T-cell (primary cell): ENCODE measurements at places on chromosomes 11 and 22. TPM values are rescaled to one million over a fixed set of nuclear protein-coding genes. Genes with fewer than 3 reads are reported as not detected.

DNA sequence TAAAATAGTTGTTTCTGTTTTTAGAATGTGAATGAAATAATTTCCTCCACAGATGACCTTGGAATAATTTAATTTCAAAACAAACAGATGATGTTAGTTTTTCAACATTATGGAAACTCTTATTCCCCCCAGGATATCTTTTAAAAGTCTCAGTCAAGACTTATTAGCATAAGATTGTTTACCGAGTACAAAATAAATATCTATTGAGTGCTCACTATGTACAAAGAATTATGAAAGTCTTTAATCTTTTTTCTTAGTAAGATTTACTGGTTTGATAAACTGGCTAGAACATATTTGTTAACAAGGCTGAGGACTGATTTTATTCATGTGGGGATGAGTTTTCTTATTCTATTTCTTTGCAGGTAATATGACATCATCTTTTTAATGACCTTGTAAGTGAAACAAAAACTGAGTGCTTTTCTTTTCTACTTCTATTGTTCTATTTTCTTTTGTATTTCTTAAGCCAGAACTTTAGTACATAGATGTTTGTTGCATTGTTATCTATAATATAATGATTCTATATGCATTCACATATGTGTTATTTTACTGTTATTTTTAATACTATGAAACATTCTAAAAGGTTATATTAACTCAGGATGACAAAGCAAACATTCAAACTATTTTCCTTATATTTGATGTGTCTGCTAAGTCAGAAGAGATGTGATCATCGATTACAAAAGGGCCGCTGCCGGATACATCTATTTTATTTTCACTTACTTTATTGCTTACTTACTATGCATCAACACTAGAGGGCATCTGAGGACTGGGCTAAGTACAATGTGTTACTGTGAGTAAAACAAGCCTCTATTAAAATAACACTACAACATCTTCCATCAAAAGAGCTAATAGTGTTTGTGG is 111.0 kb upstream of the ARHGAP42 start:
- DNase-seq, result no peak

DNA sequence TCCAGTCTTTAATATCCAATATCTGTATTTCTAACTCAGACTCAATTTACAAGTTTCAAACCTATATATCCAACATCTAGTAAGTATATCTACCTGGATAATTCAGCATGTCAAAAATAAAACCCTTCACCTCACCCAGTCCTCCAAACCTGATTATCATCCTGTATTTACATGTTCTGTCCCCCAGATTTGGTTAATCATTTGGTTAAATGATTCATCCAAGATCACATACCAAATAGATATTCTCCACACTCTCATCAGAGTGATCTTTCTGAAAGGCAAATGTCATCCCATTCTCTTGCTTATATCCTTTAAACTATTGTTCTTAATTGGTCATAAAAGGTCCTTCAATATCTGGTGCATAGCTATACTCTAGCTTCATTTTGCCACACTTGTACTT is 199.0 kb downstream of the SOX6 start:
- no peak for DNase-seq

DNA sequence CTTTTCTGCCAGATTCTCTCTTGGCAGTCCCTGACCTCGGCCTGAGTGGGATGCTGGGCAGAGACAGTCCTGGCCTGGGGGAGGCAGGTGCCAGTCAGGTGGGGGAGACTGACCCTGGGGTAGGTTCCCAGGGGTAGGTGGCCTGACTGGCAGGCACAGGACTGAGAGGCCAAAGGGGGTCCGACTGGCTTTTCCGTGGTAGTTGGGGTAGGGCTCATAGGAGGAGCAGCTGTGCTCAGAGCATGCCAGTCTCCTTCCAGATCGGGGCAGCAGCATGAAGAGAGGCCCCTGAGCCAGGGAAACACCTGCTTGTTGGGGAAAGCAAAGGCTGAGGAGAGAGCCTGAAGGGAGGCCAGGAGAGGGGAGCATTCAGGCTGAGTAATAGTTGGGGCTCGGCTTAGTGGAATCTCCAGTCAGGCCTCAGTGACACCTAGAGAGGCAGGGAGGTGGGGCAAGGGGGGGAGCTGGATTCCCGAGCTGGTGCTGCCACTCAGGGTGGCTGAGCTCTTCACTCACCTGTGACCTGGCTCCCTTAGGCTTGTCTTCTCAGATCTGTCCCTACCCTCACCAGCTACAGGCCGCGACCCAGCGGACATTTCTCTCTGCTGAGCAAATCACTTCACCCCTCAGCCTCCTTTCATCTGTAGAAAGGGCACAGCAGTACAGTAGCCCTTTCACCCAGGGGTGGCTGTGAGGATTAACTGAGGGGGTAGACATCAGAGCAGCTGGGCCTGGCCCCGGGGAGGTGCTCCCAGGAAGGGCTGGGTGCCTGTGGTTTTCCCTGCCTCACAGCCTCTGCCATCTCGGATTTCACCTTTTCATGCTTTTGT is 26.2 kb downstream of the MCM5 start:
- no peak for DNase-seq

GRCh38 chr11:126327281-126328000 is 23.6 kb downstream of the DCPS start:
- DNase-seq, result no peak

GRCh38 chr22:39901565-39902146 is 772 bp downstream of the GRAP2 start:
- no peak for DNase-seq

DNA sequence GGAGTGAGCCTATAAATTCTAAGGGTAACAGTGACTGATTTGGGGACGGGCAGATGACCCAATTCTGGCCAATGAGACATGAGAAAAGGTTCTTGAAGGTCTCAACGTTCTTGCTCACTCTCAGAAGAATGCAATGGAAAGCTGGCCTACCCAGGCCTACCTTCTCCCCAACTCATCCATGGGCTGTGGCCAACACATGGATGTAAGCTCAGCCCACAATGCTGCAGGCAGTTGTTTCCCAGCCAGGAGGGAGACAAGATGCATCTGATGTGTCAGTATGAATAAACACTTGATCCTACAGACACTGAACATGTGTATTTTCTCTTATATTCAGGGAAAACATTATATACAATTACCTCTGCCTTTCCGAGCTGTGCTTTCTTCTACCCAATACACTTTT is 24.4 kb downstream of the PI4KA start:
- no peak for DNase-seq

DNA sequence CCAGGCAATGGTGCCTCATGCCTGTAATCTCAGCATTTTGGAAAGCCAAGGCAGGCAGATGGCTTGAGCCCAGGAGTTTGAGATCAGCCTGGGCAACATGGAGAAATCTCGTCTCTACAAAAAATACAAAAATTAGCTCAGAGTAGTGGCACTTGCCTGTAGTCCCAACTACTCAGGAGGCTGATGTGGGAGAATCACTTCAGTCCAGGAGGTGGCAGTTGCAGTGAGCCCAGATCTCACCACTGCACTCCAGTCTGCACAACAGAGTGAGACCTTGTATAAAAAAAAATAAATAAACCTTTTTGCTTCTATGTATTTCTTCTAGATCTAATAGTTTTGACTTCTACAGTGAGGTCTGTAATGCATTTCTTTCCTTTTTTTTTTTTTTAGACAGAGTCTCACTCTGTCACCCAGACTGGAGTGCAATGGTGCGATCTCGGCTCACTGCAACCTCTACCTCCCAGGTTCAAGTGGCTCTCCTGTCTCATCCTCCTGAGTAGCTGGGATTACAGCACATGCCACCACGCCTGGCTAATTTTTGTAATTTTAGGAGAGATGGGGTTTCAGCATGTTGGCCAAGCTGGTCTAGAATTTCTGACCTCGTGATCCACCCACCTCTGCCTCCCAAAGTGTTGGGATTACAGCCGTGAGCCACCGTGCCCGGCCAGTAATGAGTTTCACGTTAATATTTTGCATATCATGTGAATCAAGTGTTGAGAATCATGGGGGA is 18.1 kb upstream of the RDX start:
- no peak for DNase-seq

DNA sequence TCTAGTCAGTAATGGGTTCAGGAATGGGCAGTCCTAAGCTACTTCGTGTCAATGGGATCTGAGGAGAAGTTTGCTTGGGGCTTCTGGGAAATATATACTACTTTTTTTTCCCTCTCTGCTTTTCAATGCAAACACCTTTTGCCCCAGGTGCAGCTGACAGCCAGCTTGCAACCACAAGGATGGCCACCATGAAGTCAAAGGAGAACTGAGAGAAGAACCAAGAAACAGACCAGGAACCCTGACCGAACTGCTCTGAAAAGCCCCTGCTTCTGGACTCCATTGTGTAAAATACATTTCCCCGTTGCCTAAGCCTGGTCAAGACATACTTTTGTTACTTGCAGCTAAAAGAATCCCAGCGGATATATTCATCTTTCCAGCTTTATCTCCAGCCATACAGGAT is 20.1 kb upstream of the CD44 start:
- no peak for DNase-seq

DNA sequence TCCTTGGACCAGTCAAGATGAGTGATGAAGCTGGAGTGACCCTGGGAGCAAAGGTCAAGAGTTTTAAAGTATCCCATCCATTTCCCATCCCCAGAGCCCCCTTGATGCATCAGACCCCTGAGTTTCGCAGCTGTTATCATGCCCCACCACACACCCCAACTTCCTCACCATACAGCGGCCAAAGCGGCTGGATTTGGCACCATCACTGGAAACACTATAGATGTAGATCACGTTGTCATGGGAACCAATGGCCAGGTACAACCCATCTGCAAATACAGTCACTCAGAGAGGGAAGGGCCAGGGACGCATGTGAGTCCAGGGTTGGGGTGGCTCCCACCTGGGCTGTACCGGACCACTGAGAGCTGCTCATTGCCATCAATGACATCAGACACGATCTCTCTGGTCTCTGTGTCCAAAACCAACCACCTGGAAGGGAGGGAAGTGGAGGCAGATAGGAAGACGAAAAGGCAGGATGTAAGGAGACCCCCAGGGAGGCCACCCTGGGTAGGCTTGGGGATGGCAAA is 2.2 kb upstream of the MTA2 start:
- no peak for DNase-seq

GRCh38 chr11:76147106-76147740 is 59.1 kb downstream of the WNT11 start:
- no peak for DNase-seq

DNA sequence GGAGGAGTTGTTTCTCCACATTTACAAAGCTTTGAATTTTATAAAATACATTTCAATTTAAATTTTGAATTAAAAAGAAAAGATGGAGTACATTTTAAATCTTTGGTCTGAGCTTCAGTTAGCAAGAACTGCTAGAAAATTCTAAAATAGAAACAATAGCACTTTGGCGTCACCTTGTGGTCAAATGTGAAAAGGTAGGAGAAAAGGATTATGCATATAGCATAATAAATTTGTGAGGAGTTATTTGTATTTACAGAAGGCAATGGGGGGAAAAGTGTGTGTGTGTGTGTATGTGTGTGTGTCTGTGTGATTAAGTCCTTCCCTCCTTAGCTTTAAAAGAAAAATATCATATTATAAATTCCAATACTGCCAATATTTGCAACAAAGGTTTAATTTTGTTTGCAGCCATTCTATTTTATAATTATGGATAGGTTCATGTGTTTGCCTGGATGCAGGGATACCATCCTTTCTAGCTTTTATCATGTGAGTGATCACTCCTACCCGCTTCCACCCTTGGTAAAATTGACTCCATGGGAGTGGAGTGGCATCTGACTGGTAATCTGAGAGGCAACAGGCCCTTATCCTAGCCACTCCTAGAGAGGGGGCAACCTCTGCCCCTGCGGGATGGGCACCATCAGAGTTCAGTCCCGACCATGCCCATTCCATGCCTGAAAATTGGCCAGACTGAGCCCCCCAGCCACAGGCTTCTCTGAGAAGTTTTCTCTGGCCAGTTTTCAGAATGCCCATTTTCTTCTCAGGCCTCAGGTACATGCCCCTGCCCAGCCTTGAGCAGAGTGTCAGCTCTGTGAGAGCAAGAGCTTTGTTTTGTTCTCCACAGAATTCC is 13.6 kb upstream of the LGR4 start:
- DNase-seq, result no peak

- no peak for DNase-seq
Observed at GRCh38 chr22:19961201-19961580, 19.6 kb upstream of the TXNRD2 start.

DNA sequence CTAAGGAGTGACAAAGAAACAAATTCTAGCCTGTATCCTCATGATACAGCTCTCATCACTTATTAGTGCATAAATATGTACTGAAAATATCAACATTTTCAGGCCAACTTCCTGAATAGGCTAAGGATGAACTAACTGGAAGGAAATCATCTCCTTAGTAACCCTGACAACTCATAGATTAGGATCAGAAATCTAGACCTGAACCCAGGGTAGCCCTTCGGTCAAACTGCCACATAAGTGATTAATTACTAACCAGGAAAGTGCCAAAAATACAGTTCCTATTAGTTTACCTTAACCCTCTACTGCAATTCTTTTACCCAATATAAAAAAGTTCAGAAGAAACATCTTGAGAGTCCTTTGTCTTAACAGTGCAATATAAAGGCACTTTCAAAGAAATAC is 40.0 kb downstream of the AMBRA1 start:
- DNase-seq, result no peak

DNA sequence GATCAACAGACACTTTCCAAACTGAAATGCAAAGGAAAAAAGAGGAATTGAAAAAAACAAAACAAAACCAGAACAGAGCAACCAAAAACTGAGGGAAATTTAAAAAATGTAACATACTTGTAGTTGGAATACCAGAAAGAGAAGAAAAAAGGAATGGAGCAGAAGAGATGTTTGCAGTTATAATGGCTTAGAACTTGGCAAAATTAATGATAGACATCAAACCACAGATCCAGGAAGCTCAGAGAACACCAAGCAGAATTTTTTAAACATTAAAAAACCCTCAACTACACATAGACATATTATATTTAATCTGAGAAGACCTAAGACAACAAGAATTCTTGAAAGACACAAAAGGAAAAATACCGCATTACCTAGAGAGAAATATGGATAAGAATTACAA is 46.1 kb downstream of the ASCL2 start:
- DNase-seq, result no peak

- no peak for DNase-seq
Observed at GRCh38 chr11:86617502-86617901, 54.9 kb downstream of the ME3 start.

- no peak for DNase-seq
Observed at GRCh38 chr11:12381875-12382274, 4.5 kb downstream of the PARVA start.

GRCh38 chr11:128419012-128419767 is 168.2 kb downstream of the ETS1 start:
- DNase-seq, result no peak

- DNase-seq, result no peak
Observed at GRCh38 chr22:17869285-17870096, 95.2 kb upstream of the BID start.

GRCh38 chr11:38952698-38953097 is 2354.7 kb upstream of the RAG2 start:
- no peak for DNase-seq

GRCh38 chr22:49373289-49373666 is 454.4 kb downstream of the BRD1 start:
- DNase-seq, result no peak

- no peak for DNase-seq
Observed at GRCh38 chr22:42190274-42190673, 59.7 kb upstream of the CYP2D6 start.

GGT5 gene
- not detected for total RNA-seq

MIOX gene
- 0.36 TPM for total RNA-seq

TREH gene
- total RNA-seq, result not detected

OR2D2 gene
- not detected for total RNA-seq

SMPD1 gene
- total RNA-seq, result 35.9 TPM

CCDC87 gene
- 0.63 TPM for total RNA-seq

TYMP gene
- total RNA-seq, result 14.9 TPM

AMPD3 gene
- 21.8 TPM for total RNA-seq

INS gene
- total RNA-seq, result not detected

NXPE2 gene
- total RNA-seq, result 0.18 TPM

MRGPRE gene
- not detected for total RNA-seq

OR51B4 gene
- total RNA-seq, result not detected

C1QTNF5 gene
- total RNA-seq, result not detected

KRTAP5-9 gene
- total RNA-seq, result not detected
